NCI-H187 (cell line): ENCODE measurements at places on chromosomes 1 and 21.

DNA sequence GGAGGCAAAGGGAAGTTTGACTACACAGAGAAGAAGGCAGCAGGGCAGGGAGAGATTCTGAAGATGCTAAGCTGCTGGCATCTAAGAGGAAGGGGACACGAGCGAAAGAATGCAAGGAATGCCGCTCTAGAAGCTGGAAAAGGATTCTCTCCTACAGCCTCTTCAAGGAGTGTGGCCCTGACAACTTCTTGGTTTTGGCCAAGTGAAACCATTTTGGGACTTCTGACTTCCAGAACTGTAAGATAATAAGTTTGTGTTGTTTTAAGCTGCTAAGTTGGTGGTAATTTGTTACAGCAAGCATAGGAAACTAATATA lies 28.5 kb downstream of the MGST3 start:
- no peak for DNase-seq

- DNase-seq = no peak
Measured at GRCh38 chr1:238141353-238141752, 250.6 kb upstream of the ZP4 start.

DNA sequence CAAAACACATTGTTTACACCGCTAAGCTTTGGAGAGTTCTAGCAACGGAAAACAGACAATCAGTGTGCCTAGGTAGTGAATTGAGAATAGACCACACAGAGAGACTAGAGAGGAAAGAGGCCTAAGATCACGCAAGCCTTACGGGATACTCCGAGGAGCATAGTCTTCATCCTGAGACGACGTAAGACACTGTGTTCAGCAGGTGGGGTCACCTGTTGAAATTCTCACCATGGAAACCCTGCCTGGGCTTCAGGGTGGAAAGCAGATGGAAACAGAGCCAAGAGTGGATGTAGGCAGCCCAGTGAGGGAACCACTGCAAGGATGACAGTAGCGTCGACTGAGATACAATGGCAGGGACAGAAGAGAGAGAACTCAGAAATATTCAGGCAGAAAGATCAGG lies 40.2 kb downstream of the COA6 start:
- no peak for DNase-seq

- DNase-seq = no peak
Measured at GRCh38 chr21:39196310-39196709, 13.1 kb upstream of the PSMG1 start.

GRCh38 chr1:43861337-43861736 lies 72.3 kb upstream of the ARTN start:
- no peak for DNase-seq
